ENCODE measurements at places on chromosomes 5 and 9. TPM values are rescaled to one million over a fixed set of nuclear protein-coding genes. Genes with fewer than 3 reads are reported as not detected.

Gene SERF1A
- total RNA-seq, result 7.6 TPM

Gene SLCO4C1
- not detected for total RNA-seq

- no peak for ATAC-seq
Measured at GRCh38 chr5:51377151-51378060, 5.8 kb upstream of the ISL1 start.

DNA sequence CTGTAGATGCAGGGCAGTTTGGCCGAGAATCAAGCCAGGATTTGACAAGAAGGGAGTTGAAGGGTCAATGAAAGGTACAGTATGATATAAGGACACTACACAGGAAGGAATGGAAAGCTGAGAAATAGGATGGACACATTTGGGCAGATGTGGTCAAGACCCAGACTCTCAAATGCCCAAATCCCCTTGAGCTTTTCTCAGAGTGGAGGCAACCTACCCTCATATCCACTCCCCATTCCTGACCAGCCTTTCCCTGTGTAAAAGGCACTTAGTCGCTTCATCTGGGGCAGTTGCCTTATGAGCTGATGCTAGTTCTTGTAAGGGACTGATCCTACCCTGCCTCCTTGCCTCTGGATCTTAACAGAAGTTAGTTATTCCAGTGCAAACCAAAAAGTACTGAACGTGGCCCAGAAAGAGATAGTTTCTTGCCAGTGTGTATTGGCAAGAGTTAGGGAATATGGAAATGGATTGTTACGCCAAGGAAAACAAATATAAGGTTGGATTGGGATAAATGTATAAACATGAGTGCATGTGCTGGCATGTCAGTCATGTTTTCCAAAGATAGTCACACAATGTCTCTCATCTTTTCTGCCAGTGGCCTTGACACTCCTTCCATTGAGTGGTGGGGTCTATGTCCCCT is 4.1 kb upstream of the MCCC2 start:
- no peak for ATAC-seq

GRCh38 chr9:123948286-123948685 is 18.4 kb upstream of the DENND1A start:
- no peak for ATAC-seq

DNA sequence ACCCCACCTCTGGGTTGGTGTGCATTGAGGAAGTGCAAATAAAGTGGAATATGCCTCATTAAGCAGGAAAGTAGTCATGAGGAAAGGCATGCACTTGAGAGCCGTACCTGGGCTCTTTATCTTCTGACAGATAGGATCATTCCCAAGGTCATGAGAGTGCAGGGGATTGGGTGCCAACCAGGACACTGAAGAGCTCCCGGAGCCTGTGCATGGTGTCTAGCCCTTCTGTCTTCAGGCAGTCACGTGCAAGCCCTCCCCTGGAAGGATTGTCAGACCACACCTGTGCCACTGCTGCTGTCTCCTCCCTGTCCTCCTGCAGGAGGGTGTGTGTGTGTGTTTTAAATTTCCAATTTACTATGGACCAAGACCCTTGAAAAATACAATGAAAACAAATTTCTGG is 69.6 kb downstream of the PDE8B start:
- no peak for ATAC-seq

DNA sequence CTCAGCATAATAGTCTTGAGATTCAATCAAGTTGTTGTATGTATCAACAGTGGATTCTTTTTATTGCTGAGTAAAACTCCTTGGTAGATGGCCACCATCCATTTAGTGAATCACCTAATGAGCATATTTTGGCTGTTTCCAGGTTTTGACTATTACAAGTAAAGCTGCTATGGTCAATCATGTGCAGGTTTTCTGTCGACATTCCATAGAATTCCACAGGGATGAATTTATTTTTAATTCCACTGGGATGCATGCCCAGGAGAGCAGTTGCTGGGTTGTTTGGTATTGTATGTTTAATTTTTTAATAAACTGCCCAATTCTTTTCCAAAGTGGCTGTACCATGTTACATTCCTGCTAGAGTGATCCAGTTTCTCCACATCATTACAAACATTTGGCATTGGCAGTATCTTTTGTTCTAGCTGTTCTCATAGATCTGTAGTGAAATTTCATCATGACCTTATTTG is 10.5 kb upstream of the S1PR3 start:
- peak; percentile 64 for ATAC-seq

DNA sequence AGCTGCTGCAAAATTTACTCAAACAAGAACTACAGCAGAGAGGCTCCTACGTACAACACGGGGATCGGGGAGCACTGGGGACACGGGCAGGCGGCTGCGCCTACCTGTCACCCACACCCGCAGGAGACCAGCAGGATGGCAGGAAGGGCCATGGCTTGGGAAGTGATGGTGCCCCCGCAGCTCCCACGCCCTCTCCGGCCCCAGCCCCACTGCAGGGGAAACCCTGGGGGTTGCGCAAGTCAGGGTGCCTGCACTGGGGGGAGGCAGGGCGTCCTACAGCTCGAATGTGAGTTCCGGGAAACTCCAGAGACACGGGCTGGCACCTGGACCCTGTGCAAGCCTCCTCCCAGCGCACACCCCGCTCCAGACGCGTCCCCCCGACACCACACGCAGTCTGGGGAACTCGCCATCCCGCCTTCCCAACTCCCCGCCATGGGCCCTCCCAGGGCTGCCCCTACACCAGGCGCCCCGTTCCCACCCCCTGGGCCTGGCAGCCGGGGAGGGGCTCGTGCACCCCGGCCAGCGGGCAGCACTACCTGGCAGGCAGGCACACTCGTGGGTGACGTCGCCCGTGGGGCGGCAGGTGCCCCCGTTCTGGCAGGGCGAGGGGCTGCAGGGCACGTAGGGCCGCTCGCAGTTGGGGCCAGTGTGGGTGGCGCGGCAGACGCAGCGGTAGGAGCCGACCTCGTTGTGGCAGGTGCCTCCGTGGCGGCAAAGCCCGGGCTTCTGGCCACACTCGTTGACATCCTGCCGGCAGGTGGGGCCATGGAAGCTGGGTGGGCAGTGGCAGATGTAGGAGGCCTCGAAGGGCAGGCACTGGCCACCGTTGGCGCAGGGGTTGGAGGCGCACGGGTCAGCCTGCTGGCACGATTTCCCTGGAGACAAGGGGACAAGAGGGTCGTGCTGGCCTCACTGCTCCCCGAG is 23.3 kb downstream of the NOTCH1 start:
- no peak for ATAC-seq

- no peak for ATAC-seq
Measured at GRCh38 chr9:115164511-115164974, 46.6 kb upstream of the TNC start.

GRCh38 chr9:78848061-78848460 is 551.1 kb downstream of the PSAT1 start:
- ATAC-seq, result no peak

Data from gastroesophageal sphincter (tissue), 4 donors.